ENCODE measurements at places on chromosomes 3 and 15.

DNA sequence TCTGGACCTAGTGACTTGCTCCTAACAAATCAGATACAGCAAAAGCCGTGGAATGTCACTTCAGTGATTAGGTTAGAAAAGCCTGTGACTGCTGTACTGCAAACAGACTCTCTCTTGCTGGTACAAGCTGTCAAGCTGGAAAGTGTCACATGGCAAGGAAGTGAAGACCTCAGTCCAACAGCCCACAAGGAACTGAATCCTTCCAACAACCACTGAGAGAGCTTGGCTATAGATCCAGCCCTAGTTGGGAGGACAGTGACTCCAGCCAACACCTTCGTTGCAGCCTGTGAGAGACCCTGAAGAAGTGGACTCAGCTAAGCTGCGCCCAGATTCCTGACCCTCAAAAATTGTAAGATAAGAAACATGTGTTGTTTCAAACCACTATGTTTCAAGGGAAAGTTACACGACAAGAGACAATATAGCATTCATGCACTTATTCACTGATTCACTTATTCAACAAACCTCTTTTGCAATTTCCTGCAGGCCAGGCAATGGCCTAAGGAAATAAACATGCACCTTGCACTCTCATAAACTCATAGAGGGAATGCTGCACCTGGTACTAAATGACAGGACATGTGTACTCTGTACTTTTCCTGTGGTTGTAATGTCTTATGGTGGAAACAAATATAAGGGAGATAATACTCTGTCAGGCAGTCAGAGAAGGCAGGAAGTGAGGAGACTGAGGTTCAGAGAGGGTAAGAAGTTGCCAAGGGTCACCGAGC lies 142.9 kb downstream of the CADPS start:
- DNase-seq, result no peak

GRCh38 chr3:46277476-46277875 lies 35.2 kb downstream of the CCR3 start:
- no peak for DNase-seq

DNA sequence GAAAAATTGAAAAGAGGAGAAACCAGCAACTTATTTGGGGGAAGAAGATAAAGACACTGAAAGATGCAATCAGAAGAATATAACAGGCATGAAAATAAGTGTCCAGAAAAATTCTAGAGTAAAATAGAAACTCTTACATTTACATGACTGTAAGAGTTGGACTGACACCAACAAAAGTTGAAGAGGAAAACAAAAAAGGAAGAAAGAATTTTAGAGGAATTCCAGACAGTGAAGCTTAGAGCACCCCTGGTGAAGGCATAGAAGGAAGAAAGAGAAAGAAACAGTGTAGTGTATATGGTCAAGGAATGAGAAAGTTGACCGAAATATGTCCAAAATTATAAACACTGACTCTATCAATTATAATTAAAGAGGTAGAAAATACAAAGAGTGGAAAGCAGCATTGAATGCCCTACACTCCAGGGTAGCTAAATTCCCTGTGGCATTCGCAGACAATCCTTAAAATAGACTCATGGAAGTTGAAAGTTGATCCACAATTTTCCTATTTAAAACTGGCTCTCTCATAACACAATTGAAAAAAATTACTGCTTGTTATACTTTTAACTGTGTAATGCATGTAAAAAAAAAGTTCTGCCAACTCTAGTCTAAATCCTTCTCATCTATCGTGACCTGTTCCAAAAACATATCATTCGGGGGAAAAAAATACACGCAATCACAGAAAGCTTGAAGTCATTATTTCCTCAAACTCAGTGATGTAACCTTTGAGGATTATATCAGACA lies 102.6 kb upstream of the ABI3BP start:
- DNase-seq, result no peak

- no peak for DNase-seq
Observed at GRCh38 chr15:66751579-66751978, 49.5 kb downstream of the SMAD6 start.

DNA sequence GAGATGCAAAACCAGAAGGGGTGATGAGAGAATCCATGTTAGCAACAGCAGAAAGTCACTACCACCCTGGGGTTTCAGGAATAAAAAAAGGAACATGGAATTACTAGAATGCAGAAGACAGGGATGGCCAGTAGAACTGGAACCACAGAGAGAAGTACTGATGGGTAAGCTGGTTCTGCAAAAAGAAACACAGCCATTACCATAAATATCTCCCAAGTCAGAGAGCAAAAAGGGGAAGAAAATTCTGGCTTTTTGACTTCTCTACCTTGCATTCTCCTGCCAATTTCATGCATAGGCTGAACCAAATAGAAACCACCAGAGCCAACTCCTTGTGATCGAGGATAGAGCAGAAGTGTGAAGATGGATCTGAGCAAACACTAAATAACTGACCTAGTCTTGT lies 550.4 kb upstream of the NAALADL2 start:
- DNase-seq, result no peak

- DNase-seq, result no peak
Observed at GRCh38 chr3:18669374-18669773, 244.2 kb upstream of the SATB1 start.

DNA sequence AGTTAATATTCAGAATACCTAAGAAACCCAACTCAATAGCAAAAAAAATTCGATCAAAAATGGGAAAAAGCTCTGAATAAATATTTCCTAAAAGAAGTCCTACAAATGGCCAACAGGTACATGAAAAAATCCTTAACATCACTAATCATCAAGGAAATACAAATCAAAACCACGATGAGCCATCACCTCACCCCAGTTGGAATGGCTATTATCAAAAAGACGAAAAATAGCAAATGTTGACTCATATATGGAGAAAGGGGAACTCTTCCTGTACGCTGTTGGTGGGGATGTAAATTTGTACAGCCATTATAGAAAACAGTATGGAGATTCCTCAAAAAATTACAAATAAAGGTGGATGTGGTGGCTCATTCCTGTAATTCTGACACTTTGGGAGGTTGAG lies 29.6 kb upstream of the SGO1 start:
- DNase-seq, result no peak

DNA sequence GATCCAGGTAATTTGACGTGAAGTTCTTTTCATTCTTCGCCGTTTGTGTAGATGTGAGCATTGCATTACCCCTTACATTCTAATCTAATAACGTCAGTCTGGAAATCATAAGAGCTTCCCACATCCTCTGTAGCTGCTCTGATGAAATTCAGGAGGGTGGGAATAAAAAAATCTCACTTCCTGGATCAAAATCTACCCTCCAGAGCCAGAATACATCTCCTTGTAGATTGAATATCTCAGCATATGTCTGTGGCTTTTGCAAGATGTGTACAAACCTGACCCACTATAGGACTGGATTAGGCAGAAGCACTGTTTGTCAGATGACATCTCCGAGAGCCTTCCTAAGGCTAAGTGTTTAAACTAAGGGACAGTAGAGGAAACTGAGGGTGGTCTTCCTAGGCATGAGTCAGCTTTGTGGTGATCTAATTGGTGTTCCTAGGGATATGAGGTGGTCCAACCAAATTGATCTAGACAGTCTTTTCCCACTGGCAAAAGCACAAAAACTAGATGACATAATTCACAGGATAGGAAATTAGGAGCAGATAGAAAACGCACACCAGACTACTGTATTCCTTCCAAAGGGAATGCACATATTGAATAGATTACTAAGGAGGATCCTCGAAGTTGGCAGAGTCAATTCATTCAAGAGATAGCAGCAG lies 216.3 kb upstream of the LRTM1 start:
- DNase-seq, result no peak

- no peak for DNase-seq
Observed at GRCh38 chr15:67024998-67025368, 40.4 kb upstream of the SMAD3 start.

DNA sequence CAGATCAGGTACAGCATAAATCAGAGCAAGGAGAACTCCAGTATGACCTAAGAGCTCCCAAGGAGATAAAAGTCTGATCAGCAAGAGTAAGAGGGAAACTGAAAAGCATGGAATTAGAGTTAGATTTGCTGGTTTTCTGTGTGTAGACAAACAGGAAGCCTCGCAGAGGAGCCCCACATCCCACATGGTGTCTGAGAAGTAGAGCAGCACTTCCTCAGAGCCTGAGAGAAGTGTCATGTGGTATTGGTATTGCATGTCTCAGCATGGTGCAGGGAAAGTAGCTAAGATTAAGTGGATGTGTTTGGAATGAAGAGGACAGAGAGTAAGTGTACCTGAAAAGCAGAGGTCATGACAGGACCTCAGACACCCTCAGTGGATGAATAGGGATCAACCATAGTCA lies 175.4 kb upstream of the GBE1 start:
- DNase-seq, result no peak

DNA sequence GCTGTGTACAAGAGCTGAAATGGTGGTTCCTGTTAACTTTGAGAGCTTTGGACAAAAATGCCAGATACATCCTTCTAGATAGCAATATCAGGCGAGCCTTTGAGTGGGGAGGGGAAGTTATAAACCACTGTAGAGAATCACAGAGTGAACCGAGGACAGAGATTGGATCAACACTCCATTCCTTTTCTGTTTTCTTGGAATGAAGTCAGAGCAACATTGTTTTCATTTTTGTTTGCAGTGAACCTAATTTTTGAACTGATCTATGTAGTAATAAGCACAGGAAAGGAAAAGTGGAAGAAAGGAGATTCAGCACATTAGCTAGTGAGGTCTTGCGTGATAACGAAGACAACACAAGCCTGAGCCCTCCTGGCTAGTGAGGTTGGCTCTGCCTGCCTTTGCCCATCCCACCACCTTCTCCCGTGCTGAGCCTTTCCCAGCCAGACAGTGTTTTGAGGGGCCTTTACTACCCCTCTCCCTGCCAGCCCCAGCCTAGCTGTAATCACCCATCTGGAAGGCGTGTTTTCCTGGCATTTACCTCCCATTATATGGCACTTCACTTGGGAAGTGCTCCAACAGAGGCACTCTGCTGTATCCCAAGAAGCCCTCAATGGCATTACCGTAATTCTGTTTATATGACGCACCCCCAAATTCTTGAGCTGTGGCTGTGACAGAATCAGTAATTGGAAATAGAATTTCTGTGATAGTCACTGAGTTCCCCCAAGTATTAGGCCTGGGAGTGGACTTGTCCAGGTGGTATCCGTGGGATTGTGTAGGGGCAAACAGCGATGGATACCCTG lies 129.8 kb downstream of the CACNA1D start:
- DNase-seq, result no peak

- DNase-seq, result peak; percentile 66
Observed at GRCh38 chr15:41564286-41564959, 5.4 kb downstream of the TYRO3 start.

GRCh38 chr15:91465696-91466095 lies 365.6 kb downstream of the SV2B start:
- no peak for DNase-seq

GRCh38 chr15:92111751-92112150 lies 258.2 kb downstream of the SLCO3A1 start:
- DNase-seq, result no peak

DNA sequence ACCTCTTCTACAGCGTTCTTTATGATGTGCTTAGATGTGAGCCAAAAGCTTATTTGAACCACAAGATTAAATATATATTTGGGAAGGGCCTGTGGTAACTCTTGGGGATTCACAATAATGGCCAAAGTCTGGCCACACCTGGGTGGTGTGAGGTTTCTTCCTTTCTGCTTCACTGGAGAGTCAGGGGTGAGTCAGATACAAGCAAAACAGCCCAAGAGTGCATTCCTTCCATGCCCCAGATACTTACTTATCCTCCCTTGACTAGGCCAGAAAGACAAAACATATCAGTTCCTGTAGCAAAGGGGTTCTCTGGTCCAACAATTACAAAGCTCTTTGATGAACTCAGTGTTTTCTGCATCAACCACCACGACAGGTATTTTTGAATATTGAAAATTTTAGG lies 941 bp downstream of the ZBED2 start:
- no peak for DNase-seq

GRCh38 chr3:13883681-13884080 lies 3.8 kb upstream of the WNT7A start:
- no peak for DNase-seq

DNA sequence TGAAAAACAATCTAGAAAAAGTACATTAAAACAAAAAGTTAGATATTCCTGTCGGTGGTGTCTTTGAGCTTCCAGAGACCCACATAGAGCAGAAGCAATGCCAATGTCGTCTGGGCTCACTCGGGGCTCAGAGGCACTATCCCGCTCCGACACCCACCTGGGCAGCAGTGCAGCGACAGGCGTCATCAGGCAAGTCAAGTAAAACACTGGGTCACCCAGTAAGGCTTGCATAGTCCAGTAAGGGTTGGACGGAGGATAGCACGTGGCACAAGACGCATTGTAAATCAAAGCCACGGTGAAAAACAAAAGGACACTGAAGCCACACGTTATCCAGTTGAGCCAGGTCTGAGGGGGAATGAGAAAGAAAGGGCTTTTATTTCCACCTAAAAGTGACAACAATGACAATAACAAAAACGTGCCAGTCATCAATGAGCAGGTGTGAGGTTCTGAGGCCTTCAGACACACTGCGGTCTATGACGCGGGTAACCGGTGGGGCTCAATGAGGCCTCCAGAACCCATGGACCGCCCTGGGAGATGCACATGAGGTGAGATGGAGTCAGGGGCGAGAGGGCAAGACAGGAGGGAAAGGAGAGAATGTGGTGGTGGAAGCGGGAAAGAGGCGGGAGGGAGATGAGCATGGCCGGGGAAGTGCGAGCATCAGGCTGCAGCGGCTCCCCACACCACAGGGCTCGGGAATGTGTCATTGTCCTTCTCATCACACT lies 183.0 kb downstream of the ATP10A start:
- DNase-seq, result no peak

GRCh38 chr15:51251556-51251955 lies 86.8 kb downstream of the CYP19A1 start:
- peak; percentile 18 for DNase-seq

- no peak for DNase-seq
Observed at GRCh38 chr3:112640276-112640929, 540 bp downstream of the CCDC80 start.

DNA sequence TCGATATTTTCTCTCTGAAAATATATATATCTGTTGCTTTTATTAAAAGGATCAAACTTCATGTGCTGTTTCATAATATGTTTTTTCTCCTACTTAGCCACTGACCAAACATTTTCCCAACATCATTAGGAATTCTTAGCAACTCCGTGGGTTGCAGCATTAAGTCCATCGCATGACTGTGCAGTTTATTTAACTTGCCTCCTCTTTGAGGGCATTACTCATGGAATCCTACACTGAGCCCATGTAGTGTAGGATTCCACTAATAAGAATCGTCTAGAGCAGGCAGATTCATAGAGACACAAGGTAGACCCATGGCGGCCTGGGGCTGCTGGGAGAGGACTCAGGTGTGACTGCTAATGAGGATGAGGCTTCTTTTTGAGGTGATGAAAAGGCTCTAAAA lies 49.3 kb downstream of the CMTM6 start:
- DNase-seq, result no peak
